ENCODE measurements at places on chromosomes 3 and 15. TPM values are rescaled to one million over a fixed set of nuclear protein-coding genes. Genes with fewer than 3 reads are reported as not detected.

Gene C3orf62
- total RNA-seq = 0.76 TPM

Gene TERC
- 67.2 TPM for total RNA-seq

Gene BLOC1S6
- 21.9 TPM for total RNA-seq

Gene NR2E3
- total RNA-seq = 0.13 TPM

Gene PCOLCE2
- total RNA-seq = 2.9 TPM

Gene MYZAP
- total RNA-seq = under 0.01 TPM

Gene TMEM158
- 20.9 TPM for total RNA-seq

Gene PLCD1
- 22.9 TPM for total RNA-seq

Gene ARHGEF26
- total RNA-seq = 4.4 TPM

Data from mesangial cell (primary cell).